Kidney epithelial cell (primary cell): ENCODE measurements at places on chromosomes 7 and 10.

GRCh38 chr10:11317936-11318670 is 293.3 kb downstream of the USP6NL start:
- DNase-seq = no peak

GRCh38 chr10:126465771-126466170 is 77.5 kb upstream of the ADAM12 start:
- DNase-seq = no peak

- no peak for DNase-seq
Observed at GRCh38 chr10:124916098-124916584, 25.8 kb upstream of the ZRANB1 start.

DNA sequence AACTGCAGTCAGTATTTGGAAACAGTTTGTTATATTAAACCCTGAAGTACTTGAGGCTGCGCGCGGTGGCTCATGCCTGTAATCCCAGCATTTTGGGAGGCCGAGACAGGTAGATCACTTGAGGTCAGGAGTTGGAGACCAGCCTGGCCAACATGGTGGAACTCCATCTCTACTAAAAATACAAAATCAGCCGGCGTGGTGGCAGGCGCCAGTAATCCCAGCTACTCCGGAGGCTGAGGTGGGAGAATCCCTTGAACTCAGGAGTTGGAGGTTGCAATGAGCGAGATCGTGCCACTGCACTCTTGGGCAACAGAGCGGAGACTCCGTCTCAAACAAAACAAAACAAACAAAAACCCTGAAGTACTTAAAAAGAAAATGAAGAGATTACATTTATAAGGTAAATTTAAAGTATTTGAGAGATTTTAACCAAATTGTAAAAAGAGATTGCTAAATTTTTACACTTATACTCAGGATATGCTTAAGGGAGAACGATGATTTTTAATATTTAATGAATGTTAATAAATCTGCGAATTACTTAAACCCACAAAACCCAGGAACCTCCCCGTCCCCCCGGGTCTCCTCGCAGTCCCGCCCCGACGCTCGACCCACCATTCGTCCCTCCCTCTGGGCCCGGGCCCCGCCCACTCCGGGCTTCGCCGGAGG is 425 bp upstream of the MTG1 start:
- no peak for DNase-seq

- DNase-seq = peak; percentile 21
Observed at GRCh38 chr7:129739427-129739826, 127.9 kb downstream of the NRF1 start.

- no peak for DNase-seq
Observed at GRCh38 chr10:4312051-4312835, 513.8 kb upstream of the AKR1E2 start.

DNA sequence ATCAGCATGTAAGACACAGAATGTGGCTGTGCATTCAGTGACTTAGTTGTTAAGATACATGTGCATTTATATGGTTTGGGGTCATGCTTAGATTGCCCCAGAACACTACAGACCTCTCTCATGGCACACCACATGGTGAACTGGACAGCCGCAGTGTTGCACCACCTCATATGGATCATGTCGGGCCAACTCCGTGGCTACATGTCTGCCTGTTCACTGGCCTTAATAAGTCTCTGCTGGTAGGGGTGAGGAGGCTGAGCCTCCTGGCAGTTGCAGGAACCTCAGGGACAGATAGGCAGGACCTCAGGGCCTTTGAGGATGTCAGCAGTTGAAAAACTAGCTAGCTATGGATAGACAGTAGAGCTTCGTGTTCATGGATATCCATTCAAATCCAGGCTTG is 751.0 kb downstream of the GRID1 start:
- DNase-seq = no peak

DNA sequence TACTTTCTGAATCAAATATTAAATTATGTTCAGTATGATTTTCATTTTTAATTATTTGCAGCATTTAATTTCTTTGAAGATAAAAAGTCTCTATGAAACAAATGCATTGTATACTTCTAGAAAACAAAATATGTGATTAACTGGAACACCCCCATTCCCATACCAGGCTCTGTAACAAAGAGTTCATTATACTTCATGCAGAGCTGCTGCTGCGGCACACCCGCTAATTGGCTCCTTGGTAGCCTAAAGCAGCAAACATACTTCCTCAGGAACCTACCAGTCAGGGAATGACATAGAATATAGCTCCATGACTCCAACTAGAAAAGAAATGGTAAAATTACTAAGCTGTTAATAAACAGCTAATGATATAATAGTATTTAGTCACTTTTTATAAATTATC is 19.3 kb downstream of the RAB11FIP2 start:
- no peak for DNase-seq

- no peak for DNase-seq
Observed at GRCh38 chr7:47394216-47394615, 187.7 kb downstream of the TNS3 start.

DNA sequence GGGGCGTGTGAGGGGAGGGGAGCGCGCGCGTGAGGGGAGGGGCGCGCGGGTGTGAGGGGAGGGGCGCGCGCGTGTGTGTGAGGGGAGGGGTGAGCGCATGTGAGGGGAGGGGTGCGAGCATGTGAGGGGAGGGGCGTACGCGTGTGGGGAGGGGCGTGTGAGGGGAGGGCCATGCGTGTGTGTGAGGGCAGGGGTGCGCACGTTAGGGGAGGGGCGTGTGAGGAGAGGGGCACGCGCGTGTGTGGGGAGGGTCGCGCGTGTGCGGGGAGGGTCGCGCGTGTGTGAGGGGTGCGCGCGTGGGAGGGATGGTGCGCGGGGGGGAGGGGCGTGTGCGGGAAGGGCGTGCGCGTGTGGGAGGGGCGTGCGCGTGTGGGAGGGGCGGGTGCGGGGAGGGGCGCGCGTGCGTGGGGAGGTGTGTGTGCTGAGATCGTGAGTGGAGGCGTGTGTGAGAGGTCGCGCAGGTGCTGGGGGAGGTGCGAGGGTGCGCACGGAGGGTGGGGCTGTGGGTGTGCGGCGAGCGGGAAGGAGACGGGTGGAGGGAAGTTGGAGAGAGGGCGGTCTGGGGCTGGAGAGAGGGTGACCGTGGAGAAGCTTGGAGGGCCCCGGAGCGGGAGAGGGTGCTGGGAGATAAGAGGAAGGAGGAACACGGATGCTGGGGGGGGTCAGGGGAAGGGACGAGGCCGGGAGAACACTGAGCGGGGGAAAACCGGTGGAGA is 19.7 kb downstream of the MXI1 start:
- no peak for DNase-seq

GRCh38 chr10:18229826-18230225 is 89.6 kb downstream of the CACNB2 start:
- no peak for DNase-seq

DNA sequence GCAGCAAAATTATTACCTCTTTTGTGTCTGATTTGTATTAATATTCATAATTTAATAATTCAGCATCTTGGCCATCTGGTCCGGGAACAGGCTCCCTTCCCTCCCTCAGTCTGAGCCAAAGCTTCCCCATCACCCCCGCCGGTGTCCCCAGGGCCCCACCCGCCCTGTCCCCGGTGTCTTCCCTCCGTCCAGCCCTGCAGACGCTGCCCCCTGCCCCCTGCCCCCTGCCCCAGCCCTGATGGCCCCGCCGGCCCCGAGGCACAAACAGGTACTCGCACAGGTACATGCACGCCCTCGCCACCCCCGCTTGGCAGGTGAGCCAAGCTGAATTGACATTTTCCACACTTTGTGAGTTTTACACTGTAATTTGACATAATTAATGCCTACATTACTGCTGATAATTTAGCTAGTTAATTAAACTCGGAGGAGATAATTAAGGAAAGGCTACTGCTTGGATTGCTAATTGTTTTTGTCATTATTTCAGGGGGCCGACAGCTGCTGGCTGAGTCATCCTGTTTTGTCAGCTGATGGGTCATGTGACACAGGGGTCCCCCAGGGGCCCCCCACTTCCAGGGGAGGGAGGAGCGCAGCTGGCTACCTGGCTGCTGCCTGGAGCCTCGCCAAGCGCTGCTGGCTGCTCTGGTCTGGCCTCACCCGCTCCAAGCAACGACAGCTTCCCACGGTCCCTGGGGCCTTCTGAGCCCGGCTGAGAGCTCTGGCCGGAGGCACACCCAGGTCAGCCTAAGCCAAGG is 36.6 kb downstream of the MICALL2 start:
- DNase-seq = no peak

- DNase-seq = no peak
Observed at GRCh38 chr10:4066581-4067390, 281.8 kb upstream of the KLF6 start.

- DNase-seq = peak; percentile 63
Observed at GRCh38 chr10:29140991-29141390, 147.9 kb upstream of the LYZL1 start.

- no peak for DNase-seq
Observed at GRCh38 chr10:74640134-74640921, 186.1 kb upstream of the KAT6B start.

DNA sequence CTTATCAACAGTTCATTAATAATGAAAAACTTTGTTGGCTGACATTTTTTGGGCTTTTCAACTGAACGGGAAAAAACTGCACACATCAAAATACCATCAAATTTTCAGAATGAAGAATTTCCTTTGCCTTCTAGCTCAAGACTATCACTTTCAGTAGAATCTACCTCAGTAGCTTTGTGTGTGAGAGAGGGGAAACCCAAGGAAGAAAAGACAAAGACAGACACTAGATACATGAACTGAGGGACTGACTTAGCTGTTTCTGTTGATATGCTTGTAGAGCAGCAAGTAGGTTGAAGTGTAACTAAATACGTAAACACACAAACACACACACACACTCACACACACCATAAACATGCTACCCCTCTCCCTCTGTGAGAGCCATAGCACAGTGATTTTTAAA is 257.1 kb downstream of the CDK14 start:
- DNase-seq = no peak

DNA sequence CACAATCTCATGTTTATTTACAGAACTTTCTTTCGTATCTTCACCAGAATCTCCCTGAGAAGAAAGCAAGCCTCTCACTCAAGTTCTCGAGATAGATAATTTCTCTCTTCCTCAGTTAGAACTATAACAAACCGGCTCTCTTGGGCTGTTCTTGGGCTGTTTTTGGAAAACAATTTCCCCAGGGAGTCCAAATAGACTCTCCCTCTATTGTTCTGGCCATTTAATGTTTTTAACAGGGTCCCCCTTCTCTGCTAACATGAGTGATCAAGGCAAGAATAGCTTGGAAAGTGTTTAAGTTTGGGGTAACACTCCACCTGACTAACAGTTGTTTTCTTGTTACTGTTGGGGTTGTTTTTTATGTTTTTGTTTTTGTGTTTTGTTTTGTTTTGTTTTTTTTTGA is 64.8 kb upstream of the UCN3 start:
- DNase-seq = no peak

- no peak for DNase-seq
Observed at GRCh38 chr10:10985361-10985760, 32.3 kb upstream of the CELF2 start.

- no peak for DNase-seq
Observed at GRCh38 chr7:77912293-77912692, 113.7 kb downstream of the PHTF2 start.

DNA sequence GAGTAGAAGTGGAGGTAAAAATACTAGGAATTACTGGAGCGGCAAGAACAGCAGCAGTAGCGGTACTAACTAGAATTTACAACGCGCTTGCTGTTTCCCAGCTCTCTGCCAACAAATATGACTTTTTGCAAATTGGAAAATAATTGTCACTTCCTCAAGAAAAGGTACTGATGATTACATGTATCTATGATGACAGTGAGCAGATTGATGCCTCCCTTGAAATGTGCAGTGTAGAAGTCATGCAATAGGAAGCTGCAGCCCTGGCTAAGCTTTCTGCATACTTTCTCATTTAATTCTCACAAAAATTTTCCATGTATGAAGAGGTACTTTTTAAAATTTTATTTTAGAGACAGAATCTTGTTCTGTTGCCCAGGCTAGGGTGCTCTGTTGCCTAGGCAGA is 49.9 kb downstream of the ANK3 start:
- no peak for DNase-seq

GRCh38 chr10:33388382-33388781 is 53.9 kb upstream of the NRP1 start:
- DNase-seq = no peak

DNA sequence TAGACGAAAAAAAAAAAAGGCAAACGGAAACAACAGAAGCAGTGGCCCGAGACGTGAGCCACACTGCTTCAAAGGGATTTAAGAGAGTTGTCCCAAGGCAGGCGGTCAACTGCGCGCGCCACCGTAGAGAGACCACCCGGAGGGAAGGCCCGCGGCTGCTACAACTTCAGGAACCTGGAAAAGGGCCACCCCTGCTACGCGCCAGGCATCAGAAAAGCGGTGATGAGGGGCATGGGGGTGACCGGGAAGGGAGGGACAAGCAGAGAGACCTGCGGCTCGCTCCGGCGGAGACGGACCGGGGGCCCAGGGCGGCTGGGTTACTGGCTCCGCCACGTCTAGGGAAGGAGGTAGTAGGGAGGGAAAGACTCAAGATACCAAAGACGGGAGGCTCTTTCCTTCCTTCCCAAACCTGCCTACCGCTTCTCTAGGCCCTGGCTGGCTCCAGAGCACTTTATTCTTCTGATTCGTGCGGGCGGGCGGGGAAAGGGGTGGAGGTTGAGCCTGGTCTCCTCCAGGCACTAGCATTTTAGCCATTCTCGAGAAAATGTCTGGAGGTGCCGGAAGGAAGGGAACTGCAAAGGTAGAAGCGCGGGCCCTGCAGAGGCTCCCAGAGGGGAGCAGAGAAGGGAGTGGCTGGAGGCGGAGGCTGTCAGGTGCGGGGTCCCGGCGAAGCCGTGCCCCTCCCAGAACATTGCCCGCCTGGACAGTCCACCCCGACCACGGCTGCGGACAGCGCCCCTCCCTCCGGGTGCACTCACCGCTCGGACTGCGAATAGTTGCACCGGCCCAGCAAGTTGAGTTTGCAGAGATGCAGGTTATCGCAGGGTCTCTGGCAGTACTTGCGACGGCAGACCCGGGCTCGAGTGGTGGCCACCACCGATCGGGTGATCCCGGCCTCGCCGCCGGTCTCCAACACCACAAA is 993 bp downstream of the ZC3HAV1 start:
- no peak for DNase-seq

DNA sequence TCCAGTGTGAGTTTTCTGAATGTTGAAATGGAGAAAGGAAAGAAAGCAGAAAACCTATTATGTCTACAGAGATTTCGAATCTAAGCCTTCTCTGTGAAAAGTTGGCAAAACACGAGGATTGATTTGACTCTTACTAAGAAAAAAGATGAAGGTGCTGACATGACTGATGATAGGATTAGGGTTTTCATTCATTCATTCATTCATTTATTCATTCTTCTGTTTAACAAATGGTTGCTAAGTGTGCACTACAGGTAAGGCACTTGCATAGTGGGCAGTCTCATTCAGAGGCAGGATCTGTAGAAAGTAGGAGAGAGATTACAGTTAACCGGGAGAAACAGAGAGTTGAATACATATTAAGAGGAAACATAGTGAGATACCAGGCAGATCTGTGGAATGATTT is 137.1 kb downstream of the ZNF365 start:
- no peak for DNase-seq

DNA sequence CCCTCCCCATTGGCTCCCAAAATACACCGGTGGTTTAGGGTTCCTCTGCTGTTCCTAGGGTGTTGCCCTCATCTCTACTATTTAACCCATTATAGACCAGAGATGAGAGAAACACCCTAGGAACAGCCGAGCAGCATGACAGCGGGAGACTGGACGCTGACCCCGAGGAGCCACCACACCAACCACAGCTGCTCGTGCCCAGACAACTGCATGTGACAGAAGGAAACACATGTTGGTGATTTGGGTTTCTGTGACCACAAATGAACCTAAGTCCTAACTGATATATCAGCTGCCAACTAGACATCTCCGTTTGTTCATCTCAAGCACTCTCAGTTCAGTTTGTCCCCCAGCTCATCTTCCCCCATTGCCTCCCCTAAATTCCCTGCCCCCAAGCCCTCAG is 13.4 kb downstream of the CFAP43 start:
- DNase-seq = no peak

GRCh38 chr10:8616166-8616565 is 561.7 kb downstream of the GATA3 start:
- no peak for DNase-seq
